ENCODE measurements at places on chromosomes 2 and 18. TPM values are rescaled to one million over a fixed set of nuclear protein-coding genes. Genes with fewer than 3 reads are reported as not detected.

DNA sequence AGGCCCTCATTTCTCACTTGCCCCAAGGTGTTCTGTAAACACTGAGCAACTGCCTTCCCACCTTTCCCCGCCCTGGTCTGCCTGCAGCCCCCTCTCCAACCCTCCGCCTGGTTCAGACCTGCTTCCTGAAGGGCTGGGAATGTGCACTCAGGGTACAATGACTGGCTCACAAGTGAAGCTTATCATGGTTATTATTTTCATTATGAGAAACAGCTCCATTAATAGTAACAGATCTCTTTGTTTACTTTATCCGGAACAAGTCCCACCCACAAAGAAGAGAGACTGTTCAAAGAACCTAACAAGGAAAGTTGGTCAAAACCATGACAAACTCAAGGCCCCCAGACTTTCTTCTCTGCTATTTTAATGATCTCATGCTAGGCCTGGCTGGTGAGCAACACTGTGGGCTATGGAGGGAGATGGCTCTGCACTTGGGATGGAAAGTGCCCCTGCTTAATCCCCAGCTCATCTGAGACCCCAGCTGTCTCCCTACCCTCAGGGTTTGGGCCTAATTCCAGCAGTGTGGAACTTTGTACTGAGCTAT, 36.7 kb downstream of the ARHGAP25 start:
- ATAC-seq, result peak; percentile 17

GRCh38 chr2:174399171-174399570, 3.6 kb downstream of the SCRN3 start:
- ATAC-seq, result no peak

- no peak for ATAC-seq
These were observed 163.9 kb downstream of the COL4A4 start for GRCh38 chr2:227000123-227000522.

DNA sequence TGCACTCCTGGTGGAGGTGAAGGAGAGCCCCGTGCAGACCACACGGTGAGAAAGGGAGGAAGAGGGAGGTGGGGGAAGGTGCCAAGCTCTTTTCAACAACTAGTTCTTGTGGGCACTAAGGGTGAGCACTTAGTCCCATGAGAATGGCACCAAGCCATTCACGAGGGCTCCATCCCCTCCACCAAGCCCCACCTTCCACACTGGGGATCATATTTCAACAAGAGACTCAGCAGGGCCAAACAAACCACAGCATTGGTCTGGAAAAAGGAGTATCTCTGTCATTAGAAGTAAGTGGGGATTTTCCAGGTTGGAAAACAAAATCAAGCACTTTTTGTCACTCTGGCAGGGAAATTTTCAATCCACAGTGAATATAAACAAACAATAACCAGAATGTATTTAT, 38.4 kb downstream of the ZAP70 start:
- ATAC-seq, result no peak

DNA sequence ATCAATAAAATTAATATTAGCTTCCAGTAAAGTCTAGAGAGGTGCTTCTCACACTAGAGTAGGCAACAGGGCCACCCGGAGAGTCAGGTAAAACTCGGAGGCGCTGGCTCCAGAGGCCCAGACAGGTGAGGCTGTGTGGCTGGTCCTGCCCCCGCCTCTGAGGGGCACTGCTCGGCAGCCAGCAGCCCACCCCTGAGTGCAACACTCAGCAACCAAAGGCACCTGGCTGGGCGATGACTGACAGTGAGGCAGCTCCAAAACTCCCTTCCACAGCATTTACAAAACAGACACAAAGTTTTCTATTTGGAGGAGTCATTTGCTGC, 138.8 kb upstream of the ID2 start:
- ATAC-seq, result peak; percentile 48

The MAP2 gene
- total RNA-seq, result 0.26 TPM

The AQP12A gene
- total RNA-seq, result not detected

The LTBP1 gene
- total RNA-seq, result 0.04 TPM
